Vagina (tissue), 2 donors: ENCODE measurements at places on chromosomes 13 and 19. TPM values are rescaled to one million over a fixed set of nuclear protein-coding genes. Genes with fewer than 3 reads are reported as not detected.

The GEMIN7 gene
- 42.0 TPM for total RNA-seq

The ZNF606 gene
- 10.1 TPM for total RNA-seq

The MEF2B gene
- not detected for total RNA-seq

The RB1 gene
- 34.4 TPM for total RNA-seq

The NLRP11 gene
- total RNA-seq, result not detected

The ZNF534 gene
- total RNA-seq, result not detected

The THSD1 gene
- total RNA-seq, result 6.4 TPM

DNA sequence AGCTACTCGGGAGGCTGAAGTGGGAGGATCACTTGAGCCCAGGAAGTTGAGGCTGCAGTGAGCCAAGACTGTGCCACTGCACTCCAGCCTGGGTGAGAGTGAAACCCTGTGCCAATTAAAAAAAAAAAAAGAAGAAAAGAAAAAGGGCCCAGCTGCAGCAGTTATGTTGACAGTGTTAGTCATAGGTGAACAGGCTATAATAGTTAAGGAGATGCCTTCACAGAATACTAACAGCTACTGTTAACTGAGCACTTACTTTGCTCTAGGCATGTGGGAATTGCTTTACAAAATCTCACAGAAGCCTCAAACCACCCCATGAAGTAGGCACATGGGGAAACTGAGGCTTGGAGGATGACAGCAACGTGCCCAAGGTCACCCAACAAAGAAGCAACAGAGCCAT, 3.9 kb downstream of the FBXO17 start:
- no peak for DNase-seq

- DNase-seq, result peak; percentile 42
These were observed 53.1 kb downstream of the C13orf46 start for GRCh38 chr13:113920606-113921286.

- DNase-seq, result no peak
These were observed 715.8 kb downstream of the UQCRFS1 start for GRCh38 chr19:28497137-28497536.

DNA sequence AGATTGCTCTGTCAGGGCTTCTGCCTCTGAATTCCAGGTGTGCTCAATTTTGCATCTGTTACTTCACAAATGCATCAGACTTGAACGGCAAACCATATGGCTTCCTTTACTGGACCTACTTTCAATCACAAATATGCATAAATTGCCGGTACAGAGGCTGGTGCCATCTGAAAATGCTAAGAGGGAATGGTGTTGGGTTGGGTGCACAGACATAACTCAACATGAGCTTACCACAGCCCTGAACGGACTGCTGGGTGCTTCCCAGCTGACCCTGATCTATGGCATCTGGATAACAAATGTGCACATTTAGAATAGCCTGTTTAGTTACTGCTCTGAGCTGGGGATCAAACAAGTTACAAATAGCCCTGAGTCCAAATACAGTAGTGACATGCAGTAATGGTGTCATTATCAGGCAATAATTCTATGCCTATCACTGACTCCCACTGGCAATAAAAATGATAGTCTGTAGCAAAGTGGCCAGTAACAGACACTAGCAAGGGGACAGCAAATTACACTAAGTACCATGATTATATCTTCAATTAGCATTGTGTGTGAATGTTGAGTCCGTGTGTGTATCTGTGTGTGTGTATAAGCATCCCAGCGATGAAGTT, 927.3 kb downstream of the DIAPH3 start:
- DNase-seq, result no peak

GRCh38 chr13:34863360-34864135, 78.5 kb upstream of the NBEA start:
- no peak for DNase-seq

GRCh38 chr13:71722206-71722605, 144.8 kb downstream of the DACH1 start:
- DNase-seq, result no peak

GRCh38 chr19:13012690-13013608, 17.7 kb downstream of the NFIX start:
- DNase-seq, result no peak

- no peak for DNase-seq
These were observed 1381.5 kb downstream of the SLITRK5 start for GRCh38 chr13:89052699-89053098.

- no peak for DNase-seq
These were observed 19.9 kb downstream of the KCTD4 start for GRCh38 chr13:45180713-45181601.

DNA sequence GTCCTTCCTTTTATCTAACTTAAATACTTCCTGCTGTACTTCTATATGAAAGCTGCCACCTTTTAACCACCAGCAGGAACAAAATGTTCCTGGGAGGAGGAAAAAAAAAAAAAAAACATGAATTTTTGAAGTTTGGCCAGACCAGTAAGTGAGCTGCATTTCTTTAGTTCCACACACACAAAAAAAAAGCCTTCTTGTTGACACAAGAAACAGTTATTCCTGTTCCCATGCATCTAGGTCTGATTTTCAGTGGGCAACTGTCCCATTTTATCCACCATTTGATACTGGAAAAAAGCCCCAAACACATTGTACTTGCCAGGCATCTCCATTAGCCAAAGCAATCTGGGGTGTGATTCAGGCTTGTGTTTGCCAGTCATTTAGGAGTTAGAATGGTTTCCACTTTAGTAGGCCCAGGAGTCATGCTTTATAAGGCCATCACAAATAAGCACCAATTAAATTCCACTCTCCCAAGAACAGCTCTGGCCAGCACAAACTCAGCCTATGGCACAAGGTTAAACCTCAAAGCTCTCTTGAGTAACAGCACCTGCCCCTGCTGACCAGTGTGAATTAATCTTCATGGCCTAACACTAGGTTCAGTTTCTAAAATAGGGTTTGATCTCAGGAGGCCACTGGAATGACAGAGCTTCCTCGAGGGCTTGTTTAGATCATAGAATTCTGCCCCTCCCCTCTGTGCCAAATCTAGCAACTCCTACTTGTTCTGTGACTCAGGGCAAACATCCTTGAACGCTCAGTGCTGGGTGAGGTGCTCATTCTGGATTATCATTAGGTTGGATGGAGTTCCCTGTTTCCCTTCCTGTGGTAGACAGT, 67.1 kb downstream of the NUFIP1 start:
- DNase-seq, result no peak
